Right renal cortex interstitium (tissue), 3 donors: ENCODE measurements at places on chromosomes 12 and 14. TPM values are rescaled to one million over a fixed set of nuclear protein-coding genes. Genes with fewer than 3 reads are reported as not detected.
A peak's percentile ranks its signal among the peaks of the same experiment; 100 is the strongest.

- DNase-seq = no peak
These were observed 16.0 kb downstream of the C14orf132 start for GRCh38 chr14:96055065-96055752.

GRCh38 chr12:127559349-127560040, 707.5 kb upstream of the TMEM132C start:
- no peak for DNase-seq

GRCh38 chr14:22159099-22159498, 429.9 kb downstream of the DAD1 start:
- DNase-seq = no peak

GRCh38 chr12:49503674-49504180, 35.1 kb upstream of the KCNH3 start:
- peak; percentile 16 for DNase-seq

GRCh38 chr14:75806352-75806832, 145.3 kb downstream of the TTLL5 start:
- DNase-seq = no peak

GRCh38 chr14:32756173-32756572, 182.5 kb upstream of the NPAS3 start:
- DNase-seq = no peak

- DNase-seq = no peak
These were observed 680.2 kb downstream of the VRK1 start for GRCh38 chr14:97477353-97477752.

DNA sequence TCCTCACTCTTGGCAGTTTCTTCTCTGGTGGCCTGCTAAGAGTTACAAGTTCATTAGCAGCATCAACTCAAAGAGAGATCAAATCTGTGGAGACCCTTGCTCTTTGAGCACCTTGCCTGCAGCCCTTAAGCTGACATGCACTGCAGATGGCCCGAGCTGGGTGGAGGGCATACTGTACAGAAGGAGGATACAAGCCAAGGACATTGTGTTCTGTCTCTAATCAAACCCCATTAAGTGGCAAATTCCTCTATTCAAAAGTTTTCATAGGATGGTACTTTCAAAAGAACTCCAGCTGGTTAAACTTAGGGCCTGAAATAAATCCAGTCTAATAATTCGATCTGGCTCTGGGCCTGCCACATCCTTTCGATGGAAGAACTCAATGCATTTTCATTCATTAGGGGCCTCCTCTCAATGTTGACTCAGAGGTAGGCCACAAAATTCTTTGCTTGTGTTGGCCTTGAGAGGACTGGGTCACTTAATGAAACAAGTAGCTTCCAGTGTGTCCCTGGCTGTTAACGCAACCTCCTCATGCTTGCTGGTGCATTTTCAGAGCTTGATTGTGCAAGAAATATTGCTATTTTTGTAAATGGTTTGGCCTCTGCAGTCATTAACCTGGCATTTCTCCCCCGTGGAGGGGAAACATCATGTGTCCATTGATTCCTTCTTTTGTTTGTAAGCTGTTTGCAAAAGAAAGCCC, 318.2 kb downstream of the NUAK1 start:
- DNase-seq = no peak

GRCh38 chr14:29817767-29818405, 109.8 kb downstream of the PRKD1 start:
- no peak for DNase-seq

GRCh38 chr12:123379391-123379790, 4.5 kb upstream of the KMT5A start:
- DNase-seq = no peak

DNA sequence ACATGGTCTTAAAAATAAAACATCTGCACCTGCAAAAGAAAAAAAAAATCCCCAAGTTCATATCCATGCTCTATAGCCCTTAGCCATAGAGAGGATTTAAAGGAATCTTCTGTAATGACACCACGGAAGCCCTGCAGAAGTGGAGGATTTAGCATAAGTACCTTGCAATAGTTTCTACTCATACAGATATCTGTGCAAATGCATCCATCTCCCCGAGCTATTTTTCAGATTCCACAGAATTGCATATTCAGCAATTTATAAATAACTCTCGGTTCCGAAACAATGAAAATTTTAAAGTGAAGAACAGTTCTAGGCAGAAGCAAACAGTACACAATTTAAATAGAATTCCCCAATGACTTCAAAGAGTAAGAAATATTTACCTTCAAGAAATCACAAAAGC, 424 bp downstream of the IGF1 start:
- no peak for DNase-seq

DNA sequence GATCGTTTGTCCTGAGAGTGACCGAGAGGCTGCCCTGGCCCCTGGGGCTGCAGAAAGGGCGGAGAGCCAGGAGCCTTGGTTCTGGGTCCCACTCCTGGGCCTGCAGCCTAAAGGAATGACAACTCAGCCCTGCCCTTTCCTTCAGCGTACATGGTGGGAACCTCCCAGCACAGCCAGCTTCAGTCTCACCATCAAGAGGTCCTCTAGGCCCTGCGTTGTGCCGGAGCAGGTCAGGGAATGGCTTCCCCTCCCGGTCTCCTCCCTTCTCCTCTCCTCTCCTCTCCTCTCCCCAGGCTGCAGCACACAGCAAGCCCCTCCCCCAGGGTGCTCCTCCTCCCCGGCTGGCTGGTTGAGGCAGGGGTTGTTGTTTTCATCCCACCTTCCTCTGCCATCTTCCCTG, 44.6 kb upstream of the TUNAR start:
- no peak for DNase-seq

GRCh38 chr14:92633274-92633616, 115.2 kb downstream of the LGMN start:
- DNase-seq = no peak

DNA sequence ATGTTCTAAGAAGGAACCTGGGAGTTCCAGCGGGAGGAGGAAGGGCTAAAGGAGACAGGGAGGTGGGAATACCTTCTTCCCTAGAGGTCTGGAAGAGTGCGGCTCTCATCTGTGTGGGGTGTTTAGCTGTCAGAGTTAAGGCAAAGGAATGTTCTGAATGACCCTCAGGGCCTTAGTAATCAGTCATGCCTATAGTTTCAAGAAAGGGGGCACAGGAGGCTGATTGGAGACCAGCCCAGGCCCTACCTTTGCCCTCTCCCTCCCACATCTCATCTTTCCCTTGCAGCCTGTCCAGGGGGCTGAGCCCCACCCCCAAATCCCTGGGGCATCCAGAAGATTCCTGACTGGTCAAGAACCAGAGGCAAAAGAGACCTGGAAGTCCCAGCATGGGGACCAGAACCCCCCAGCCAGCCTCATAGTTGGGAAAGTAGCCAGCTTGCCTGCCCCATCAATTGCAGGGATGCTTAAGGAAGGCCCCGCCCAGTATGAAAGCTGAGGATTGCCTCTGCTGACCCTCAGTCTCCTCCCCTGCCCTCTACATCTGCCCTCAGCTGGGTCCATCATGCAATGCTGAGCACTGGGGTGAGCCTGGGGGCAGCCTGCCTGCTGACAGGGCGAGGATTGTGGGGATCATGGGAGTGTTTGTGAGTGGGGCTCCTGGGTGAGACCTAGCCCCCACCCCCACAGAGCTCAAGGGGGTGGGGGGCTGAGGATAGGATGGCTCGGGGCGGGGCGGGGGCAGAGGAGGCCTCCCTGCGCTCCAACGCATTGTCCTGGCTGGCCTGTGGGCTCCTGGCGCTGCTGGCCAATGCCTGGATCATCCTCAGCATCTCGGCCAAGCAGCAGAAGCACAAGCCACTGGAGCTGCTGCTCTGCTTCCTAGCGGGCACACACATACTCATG, 1.8 kb downstream of the GPR162 start:
- DNase-seq = no peak

GRCh38 chr12:7096006-7096932, 4.0 kb upstream of the C1R start:
- no peak for DNase-seq

DNA sequence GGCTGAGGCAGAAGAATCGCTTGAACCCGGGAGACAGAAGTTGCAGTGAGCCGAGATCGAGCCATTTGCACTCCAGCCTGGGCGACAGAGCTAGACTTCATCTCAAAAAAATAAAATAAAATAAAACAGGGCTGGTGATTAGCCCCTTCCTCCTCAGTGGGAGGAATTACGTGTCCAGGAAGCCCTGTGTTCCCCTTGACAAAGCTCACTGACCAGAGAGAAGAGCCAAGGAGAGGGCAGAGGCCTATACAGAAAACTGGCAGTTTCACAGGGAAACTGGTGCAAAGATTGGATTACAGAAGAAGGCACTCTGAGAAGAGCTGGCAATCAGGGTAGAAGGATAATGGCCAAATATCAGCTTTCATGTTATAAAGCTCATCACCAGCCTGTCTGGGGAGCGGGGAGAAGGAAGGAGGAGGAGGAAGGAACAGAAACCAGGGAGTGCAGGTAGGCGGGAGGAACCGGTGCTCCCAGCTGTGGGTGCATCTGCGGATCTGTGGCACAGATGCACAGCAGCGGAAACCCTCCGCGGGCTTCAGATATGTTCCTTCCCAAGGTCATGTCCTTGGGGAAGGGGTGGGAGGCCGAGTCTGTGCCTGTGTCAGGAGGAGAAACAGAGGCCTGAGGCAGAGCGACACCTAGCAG, 6.7 kb downstream of the RAB15 start:
- DNase-seq = no peak

GRCh38 chr14:63404906-63405305, 86.2 kb upstream of the GPHB5 start:
- DNase-seq = no peak

DNA sequence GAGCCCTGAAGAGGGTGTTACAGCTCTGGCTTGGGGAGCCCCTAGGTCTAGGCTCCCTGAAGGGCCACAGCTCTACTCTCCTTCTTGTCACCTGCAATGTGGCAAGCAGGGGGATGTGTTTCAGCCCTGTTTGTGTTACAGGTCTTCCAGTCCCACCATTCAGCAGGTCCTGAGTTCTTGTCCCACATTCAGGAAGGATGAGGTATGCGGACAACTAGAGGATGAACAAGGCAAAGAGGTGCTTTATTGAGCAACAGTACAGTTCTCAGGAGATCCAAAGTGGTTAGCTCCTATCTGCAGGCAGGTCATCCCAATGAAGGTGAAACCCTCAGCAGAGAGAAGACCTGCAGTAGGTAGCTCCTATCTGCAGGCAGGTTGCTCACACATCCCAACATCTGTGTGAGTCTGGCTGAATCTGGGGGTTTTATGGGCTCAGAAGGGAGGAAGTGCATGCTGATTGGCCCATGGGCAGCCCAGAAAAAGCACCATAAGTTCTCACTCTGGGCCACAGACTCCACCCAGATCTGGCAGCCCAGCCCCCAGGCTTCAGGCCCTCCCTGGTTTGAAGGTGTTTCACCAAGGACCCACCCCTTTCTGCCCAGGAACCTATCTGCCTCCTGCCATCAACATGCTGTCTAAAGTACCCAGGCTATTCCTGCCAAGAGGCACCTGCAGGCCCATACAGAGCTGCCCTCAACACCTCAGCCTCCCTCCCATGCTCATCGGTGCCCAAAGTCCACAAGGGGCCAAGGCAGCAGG, 98.9 kb downstream of the NUAK1 start:
- DNase-seq = no peak

- no peak for DNase-seq
These were observed 26.6 kb downstream of the ZNF410 start for GRCh38 chr14:73913256-73913655.

GRCh38 chr14:75823334-75823733, 158.5 kb downstream of the TGFB3 start:
- DNase-seq = no peak

Gene TAMALIN
- 15.7 TPM for polyA plus RNA-seq

Gene LMNTD1
- polyA plus RNA-seq = not detected

Gene TAS2R43
- polyA plus RNA-seq = 0.21 TPM

Gene KRT72
- polyA plus RNA-seq = not detected

Gene RAB2B
- 42.5 TPM for polyA plus RNA-seq

Gene HRK
- polyA plus RNA-seq = 0.25 TPM

Gene KRT6A
- polyA plus RNA-seq = not detected
